ENCODE measurements at places on chromosomes 11 and 22.

DNA sequence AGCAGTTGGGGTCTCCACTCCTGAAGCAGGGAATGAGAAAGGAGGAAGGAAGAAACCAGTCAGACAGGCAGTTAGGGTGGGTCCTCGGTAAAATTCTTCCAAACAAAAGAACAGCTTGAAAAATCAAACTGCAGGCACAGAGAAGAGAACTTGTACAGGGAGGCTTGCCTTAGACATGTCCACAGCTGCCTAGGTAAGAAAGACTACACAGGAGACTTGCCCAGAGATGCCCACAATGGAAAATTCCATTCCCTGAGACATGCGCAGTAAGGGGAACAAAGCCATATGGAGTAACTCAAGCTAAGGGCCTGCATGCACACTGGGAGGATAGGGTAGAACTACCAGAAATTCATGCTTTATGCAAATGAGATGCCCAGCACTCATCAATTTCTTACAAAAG, 9.8 kb downstream of the KCNJ11 start:
- DNase-seq = no peak

DNA sequence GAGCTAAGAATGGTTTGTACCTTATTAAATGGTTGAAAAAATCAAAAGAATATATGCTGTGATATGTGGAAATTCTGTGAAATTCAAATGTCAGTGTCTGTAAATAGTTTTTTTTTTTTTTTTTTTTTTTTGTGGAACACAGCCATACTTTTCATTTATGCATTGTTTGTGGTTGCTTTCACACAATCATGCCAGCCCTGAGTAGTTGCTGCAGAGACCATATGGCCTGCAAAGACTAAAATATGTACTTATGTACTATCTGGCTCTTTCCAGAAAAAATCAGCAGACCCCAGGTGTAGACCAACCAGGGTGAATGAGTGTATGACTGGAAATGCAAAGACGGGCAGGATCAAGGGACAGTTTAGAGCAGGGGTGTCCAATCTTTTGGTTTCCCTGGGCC, 98.3 kb downstream of the PTPRJ start:
- no peak for DNase-seq

DNA sequence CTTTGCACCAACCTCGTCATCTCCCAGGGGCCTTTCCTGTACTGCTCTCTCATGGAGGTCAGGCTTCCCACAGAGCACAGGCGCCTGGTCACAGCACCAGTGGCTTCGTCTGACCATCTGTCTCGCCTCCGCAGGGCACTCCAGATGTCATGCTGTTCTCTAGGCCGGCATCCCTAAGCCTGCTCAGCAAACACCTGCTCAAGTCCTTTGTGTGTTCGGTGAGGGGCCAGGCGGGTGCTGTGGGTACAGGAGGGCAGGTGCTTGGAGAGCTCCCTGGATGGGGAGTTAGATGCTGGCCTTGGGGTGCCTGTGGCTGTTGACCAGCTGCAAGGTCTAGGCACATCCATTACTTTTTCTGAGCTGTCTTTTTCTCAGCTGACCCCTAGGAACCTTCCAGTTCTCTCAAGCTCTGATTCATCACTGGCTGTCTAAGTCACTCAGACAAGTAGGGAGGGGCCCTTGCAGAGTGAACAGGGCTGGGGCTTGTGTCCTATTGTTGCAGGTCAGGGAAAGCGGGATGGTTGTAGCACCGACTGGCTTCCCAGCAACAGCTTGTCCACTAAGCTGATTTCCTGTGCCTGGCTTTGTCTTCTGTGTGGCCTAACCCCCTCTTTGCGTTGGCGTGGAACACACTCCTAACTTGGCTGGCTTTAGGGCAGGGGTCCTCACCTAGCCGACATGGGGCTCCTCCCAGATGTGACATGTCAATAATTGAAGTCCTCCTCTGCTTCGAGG, 9.2 kb downstream of the CLDN5 start:
- DNase-seq = no peak

DNA sequence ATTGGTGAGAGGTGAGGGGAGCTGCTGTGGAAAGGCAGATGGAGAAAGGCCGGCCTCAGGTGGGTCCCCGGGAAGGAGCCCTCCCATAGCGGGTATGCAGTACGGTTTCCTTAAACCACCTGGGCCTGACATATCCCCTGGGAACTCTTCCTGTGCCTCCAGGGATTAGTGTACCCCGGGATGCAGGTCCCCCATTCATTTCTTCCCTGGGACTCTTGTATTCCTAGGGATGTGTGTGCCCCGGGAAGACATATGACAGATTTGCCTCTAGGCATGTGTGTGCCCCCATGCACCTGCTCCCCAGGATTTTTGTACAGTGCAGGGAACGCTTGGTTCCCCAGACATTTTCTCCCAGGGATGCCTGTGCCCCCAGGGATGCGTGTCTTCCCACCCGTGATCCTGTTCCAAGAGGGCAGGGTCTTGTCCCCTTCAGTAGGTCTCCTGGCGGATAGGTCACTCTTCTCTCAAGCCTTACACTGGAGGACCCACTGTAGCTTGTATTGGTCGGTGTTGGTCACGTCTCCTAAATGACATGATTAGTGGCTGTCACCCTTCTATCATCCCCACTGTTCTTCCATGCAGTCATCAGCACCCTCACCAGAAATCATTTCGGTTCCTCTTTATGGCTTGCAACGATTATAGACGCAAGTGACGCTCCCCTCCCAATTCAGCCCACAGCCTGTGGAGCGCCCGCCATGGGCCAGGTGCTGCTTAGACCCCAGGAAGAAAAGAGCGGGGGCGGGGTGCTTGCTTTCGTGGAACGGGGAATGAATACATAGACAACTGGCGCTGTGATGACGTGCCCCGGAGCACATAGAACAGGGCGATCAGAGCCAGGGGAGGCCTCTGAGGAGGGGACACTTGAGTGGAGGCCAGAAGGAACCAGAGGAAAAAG, 1.3 kb downstream of the PARVB start:
- no peak for DNase-seq

DNA sequence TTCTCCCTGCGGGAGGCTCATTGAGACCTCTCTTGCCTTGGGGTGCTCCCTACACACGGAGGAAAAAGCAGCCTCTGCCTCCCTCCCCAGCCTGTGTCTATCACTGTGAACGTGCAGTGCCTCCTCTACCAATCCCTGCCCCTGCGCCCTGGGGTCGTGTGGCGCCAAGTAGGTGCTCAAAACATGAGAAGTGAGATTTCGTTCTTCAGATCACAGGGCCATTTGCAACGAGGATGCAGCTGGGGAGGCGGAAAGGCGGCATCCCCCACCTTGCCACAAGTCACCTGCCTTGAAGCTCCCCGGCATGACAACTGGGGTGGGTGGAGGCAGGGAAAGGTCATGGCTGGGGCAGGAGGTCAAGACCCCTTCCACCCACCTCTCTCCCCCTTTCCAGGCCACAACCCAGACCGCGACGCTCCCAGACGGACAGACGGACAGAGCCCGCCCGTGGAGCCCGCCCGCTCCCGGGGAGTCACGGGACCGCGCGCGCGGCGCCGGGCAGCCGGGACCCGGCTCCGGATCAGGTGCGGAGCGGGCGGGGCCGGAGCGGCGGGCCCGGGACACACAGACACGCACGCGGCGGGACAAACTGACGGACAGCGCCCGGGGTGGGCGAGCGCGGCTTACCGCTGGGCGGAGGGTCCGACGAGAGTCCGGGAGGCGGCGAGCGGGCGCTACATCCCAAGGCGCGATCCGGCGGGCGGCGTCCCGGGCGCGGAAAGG, 485 bp downstream of the KCNJ4 start:
- peak; percentile 31 for DNase-seq

GRCh38 chr22:45127866-45128265, 35.9 kb upstream of the NUP50 start:
- no peak for DNase-seq

GRCh38 chr22:42966497-42966896, 48.5 kb downstream of the PACSIN2 start:
- no peak for DNase-seq

- DNase-seq = peak; percentile 79
Measured at GRCh38 chr22:38870312-38870741, 1.7 kb downstream of the CBX6 start.

DNA sequence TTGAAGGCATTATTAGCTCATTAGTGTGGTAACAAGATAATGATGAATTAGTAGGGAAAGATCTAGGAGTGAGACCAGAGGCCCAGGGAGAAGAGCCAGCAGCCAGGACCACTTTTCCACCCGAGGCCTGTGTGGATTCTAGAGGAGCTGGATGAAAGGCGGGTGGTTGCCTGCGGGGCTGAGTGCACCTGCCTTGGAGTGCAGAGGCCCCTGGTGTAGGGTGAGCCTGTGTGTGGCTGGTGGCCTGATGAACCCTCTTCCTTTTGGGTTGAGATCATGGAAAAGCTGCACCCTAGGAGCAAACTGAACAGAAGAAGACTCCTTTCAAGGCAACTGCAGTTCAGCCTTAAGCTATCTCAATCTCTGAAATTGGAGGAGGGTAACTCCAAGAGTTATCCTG, 5.9 kb upstream of the TP53AIP1 start:
- DNase-seq = no peak

GRCh38 chr11:12692229-12693075, 18.2 kb downstream of the TEAD1 start:
- DNase-seq = no peak

DNA sequence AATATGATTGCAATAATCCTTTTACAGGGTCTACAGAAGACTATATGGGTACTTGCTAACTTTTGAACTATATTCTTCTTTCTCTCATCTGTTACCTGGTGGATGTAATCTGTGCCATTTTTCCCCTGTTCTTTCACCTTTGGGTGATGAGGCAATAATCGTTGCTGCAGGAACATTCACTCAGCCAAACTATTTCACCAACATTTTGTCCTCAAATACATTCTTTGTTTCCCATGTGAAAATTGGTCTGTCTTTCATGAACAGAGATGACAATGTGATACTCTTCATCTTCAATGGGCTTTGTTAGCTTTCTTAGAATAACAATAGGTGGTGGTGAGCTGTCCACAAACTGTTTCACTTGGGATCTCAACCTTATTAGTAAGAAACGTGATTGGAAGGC, 52.1 kb upstream of the CAPRIN1 start:
- DNase-seq = no peak

DNA sequence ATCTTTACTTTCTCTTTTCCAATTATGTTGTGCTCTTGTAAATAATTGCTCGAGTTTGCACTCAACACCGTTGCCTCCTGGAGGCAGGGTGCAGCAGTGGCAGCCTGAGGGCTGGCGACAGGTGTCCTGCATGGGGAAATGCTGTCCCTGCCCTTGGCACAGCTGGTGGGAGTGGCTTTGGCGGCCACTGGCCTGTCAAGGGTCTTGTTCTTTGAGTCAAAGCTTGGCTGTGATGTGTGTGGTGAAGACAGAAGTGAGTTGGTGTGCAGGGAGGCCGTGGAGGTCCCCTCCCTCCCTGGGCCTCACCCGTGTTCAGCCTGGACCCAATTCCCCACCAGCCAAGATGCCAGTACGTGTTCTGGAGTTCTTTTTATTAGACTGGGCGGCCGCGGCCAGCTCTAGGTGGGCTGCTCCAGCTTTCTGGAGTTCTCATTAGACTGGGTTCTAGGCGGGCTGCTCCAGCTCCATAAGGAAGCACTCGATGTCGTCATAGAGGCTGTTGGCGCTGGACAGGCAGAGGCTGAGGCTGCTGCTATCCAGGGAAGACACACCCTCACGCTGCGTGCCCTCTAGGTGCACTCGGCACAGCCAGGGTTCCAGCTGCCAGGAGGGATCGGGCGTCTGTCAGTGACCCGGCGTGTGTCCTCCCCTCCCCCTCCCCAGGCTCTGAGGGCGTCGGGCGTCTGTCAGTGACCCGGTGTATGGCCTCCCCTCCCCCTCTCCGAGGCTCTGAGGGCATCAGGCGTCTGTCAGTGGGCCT, 3.4 kb downstream of the IRF7 start:
- DNase-seq = no peak

GRCh38 chr22:38940811-38941384, 16.5 kb upstream of the APOBEC3A start:
- DNase-seq = no peak

DNA sequence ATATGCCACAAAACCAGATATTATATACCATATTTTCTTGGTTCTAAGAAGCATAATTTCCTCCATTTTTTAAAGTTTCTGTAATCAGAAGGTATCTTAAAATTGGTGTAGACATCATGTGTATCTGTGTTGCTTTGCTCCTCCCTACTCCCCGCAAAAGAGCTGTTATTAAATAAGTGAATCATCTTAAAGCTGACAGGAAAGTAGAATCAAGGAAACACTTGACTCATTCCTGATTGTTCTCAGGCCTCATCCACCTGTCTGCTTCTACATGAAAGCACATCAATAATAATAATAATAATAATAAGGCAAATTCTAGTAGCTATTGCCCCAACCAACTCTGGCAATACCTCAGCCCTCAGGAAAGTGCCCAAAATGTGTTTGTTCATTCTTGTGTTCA, 26.2 kb upstream of the GUCY1A2 start:
- DNase-seq = no peak

DNA sequence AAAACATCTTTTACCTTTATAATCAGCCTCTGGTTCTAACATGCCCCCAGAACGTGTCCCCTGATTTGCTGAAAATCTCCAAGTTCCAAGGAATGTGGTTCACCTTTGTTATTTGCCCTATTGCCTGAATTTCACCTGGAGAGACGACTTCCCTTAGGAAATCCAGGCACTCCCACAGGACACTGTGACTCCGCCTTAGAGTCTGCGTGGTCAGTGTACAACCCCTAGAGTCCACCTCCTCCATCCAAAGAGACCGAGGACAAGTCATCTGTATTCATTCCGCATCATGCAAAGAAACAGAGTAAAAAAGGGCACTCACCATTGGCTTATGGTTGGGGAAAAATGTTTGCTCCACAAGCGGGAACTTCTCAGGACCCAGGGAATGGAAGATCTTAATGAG, 63.1 kb downstream of the TIMP3 start:
- DNase-seq = no peak

- DNase-seq = no peak
Measured at GRCh38 chr11:125591649-125592304, 875 bp upstream of the STT3A start.

DNA sequence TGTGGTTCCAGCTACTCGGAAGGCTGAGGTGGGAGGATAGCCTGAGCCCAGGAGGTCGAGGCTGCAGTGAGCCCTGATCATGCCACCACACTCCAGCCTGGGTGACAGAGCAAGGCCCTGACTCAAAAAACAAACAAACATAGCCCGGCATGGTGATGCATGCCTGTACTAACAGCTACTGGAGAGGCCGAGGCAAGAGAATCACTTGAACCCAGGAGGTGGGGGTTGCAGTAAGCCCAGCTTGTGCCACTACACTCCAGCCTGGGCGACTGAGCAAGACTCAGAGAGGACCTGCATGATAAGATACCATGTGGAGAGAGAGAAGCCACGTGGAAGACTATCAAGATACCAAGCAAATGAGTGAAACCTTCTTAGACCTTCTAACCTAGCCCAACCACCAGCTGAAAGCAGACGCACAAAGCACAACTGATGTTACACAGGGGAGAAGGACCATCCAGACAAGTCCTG, 36.1 kb downstream of the AMBRA1 start:
- no peak for DNase-seq

Data from CD8-positive, alpha-beta T cell (primary cell).